B cell (primary cell): ENCODE measurements at places on chromosomes 12 and 14. TPM values are rescaled to one million over a fixed set of nuclear protein-coding genes. Genes with fewer than 3 reads are reported as not detected.

DNA sequence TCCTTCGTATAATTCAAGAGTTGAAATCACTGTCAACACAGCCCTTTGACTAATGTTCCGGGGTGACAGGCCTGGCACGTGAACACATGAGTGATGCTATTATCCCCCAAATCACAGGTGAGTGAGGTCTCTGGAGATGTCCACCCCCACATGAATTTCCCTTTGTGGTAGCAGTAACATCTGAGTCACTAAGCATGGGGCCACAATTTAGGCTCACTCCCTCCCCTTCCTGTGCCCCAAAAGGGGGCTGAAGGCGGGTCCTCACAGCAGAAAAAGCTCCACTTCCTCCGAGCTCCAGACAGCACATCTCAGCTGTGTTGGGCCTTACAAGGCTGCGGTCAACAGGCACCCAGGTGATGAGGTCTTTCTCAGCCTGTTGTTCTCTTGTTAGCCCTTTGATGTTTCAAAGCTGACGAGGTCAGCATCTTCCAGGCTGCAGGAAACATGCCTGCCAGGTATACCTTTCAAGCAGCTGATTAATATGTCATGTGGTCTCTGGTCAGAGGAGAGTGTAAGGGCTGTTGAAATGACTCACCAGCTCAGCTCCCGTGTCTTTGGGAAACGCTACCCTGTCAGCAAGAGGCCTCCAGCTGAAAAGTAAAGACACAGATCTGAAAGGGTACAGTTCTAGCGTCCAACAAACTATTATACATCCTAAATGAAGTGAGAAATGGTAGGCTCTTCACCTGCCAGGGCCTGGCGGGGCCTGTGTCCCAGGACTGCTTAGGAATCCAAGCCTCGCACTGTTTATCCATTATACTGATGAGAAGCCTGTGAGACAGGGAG is 107.3 kb downstream of the ZFP36L1 start:
- DNase-seq = peak; percentile 95

DNA sequence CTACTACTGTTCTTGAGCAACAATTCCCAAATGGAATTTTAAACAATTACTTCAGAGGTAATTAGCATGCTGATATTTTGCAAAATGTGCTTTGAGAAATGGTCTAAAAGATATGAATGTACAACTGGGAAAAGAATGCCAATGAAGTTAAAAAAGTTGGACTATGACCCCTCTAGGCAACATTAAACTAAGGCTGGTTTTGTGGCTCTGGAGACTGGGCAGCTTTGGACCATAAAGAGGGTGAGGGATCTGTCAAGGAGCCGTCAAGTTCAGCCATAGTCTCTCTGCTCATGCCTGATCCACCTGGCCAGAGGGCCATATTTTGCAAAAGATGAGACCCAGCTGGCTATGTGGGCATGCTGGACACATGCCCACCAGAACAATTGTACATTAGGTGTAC is 38.8 kb downstream of the CMAS start:
- no peak for DNase-seq

DNA sequence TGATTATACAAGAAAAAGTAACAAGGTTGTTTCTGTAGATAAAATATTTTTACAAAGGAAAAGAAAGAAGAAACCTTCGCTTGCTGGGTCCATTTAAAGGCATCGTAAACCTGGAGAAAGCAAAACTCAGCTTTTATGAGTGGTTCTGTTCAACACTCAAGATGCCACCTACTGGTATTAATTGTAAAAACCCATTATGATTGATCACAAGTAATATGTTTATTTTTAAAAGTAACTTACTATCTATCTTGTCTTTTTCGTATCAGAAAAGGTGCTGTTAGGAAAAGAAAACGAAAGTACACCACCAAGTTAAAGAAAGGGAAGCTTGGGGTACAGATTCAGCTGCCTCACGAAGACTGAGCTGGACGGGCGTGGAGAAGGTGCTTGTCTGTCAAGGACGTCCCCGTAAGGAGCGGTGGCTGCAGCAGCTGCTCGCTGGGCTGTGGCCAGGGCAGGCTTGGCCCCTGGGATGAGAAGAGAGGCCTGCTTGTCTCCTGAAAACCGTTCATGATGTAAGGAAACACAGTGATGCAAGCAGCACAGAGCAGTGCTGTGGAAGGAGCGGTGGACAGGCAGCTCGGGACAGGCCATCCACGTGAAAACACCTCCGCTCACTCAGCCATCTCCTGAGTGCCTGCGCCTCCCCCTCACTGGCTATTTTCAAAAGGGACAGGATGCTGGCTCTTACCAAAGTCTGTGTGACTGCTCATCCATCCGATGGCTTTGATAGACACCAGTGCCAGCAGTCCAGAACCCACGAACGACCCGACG is 25.0 kb downstream of the SLC15A4 start:
- DNase-seq = peak; percentile 62

DNA sequence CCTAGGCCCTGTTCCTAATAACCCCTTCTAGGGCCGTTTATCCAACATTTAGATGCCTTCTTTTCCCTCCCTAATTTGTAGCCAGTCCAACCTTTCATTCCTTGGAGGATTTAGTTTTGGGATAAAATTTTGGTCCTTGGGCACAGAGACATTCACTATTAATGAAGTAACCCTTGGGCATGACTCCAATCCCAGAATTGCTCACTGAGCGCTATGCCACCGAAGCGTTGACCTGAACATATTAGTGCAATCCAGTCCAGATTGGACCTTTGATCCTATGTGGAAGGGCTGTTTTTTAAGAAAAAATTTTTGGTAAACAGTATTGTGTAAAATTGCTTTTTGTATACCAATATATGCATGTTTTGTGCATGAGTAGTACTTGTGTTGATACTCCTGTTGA is 10.0 kb downstream of the DACT1 start:
- no peak for DNase-seq

DNA sequence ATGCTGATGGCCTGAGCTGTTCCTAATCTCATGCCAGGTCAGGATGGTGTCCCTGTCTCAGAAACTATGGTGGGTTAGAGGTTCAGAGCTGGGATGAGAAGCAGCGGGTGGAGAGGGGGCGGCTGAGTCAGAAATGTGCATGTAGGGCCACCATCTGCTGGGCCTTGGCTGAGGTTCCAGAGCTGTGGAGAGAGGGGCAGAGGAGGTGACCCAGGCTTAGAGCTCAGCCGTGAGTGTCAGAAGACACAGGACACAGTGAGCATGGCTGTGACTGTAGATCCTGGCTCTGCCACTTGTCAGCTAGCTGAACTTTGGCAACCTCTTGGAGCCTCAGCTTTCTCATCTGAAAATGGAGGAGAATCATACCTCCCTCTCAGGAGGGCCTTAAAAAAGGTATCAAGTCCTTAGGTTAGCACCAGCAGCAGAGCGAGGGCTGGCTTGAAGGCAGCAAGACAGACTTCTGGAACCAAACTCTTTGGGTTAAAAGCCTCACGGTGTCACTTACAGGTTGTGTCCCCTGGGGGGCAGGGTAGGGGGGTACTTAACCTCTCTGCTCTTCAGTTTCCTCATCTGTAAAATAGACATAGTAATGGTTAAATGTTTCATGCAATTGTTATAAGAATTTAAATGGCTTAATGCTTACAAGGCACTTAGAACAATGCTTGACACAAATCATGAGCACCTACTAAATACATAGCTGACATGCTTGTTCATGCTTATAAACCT is 34.8 kb downstream of the TMEM229B start:
- no peak for DNase-seq

DNA sequence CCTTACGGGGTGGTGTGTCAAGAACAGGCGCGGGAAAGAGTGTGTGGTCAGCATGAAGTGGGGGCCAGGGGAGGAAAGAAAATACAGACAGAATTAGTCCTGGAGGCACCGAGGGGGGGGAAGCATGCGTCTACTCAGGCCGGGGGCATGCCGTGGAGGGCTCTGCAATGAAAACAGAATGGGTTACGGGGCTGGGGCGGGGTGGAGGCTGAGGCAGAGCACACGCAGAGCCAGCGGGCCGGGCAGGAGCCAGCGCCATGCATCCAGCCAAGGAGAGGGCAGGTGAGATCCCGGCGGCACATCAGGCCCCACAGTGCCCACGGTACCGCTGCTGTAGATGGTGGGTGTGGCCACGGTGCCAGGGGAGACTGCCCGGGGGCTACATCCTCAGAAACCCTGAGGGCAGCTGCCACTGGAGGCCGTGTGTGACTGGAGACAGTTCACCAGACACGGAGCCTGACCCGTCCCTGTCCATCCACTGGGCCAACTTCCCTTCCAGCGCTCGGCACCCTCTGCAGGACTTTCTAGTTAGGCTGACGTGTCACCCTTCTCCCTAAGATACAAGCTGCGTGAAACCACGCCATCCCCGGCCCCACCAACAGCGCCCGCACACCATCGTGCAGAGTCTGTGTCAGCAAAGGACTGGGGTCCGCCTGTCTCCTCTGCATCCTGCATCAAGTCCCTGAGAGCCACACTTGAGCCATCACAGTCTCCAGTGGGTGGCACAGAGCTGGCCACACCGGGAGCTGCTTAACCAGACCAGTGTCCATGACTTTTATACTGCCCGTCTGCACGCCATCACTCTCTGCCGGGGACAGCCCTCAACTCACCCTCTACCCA is 87.4 kb downstream of the PIWIL1 start:
- no peak for DNase-seq

DNA sequence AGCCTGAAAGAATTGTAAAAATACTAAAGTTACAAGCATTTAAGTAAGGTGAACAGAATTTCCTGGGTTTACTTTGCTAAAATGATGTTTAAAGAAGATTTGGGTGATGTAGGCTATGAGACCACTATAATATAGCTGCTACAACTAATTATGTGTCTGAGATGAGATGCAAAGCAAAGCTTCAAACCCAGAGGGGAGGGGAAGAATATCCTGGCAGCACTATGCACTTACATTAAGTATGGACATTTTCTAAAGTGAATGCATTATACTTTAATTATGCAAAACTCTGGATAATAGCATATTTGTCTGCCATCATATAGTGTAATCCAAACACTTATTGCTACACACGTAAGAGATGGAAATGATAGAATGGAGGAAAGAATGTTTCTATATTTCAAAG is 1003.7 kb downstream of the GALC start:
- DNase-seq = no peak

DNA sequence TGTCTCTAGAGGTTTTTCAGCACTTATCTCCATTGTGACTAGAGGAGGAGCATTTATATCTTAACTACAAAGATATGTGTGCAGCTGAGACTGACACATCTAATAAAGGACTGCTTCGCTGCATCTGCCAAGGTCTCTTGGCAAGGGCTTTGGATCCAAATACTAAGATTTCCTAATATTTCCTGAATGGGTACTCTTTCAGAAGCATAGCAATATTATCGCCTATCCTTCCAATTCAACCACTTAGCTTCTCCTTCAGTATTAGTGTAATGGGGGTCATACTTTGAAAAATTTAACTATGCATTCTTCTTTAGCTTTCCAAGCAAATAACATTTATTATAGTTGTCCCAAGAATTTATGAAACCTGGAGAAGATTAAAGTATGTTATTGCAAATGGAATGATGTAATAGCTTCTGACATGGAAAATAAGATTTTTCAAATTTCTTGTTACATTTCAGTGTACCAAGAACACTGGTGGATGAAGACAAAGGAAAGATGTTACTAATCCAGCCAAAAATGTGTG is 243.0 kb upstream of the PDE3A start:
- DNase-seq = no peak

DNA sequence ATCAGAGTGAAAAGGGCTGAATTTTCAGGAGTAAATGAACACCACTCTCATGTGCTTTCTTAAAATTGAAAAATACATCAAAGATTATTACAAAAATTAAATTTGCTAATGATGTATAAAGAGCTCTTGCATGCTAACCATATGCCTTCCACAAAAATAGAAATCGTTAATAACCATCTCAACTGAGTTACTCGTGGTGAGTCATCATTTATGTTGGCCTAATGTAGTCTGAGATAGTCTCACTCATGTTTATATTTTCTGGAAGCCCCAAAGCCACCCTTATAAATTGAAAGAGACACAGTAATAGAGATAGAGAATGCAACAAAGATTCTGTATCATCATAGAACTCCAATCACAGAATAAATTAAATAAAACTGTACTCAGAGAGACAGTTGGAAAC is 131.2 kb downstream of the KCNH5 start:
- no peak for DNase-seq

DNA sequence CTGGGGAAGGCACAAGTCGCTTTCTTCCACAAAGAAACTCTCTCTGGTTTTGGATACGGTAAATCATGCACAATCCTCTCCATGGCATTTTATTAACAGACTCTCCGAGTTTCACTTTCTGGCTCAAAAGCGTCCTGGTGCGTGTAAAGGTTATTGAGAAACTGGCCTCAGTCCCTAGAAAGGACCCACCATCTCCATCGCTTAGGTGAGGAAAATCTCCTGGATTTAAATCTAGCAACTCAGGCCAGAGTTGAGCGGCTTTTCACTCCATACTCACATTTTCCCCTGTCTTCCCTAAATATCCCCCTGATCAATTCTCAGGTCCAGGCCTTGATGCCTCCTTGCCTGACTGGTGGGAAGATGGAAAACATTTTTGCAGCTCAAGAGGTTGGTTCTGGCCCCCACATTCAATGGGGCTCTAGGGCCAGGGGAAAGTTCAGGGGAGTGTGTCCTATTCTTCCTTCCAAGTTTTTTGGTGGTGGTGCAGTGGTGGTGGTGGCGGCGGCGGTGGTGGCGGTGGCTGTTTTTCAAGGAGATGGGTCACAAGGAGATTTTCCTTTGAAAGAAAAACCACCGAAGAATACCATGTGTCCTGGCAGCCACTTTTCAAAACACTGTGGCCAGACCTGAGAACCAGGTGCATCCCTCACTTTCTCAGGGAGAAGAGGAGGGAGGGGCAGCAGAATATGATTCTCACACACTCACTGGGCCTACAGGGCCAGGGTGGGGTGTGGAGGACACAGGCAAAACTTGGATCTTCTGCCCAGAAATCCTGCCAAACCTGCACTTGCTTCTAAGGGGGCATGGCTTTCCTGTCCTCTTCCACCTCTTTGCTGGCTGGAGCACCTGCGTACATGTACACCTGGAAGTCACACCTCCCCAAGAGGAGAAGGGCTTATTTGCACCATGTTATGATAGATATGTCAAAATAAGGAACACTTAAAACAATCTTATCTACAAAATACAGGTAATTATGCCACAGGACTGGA is 46.7 kb upstream of the PNMA1 start:
- no peak for DNase-seq

DNA sequence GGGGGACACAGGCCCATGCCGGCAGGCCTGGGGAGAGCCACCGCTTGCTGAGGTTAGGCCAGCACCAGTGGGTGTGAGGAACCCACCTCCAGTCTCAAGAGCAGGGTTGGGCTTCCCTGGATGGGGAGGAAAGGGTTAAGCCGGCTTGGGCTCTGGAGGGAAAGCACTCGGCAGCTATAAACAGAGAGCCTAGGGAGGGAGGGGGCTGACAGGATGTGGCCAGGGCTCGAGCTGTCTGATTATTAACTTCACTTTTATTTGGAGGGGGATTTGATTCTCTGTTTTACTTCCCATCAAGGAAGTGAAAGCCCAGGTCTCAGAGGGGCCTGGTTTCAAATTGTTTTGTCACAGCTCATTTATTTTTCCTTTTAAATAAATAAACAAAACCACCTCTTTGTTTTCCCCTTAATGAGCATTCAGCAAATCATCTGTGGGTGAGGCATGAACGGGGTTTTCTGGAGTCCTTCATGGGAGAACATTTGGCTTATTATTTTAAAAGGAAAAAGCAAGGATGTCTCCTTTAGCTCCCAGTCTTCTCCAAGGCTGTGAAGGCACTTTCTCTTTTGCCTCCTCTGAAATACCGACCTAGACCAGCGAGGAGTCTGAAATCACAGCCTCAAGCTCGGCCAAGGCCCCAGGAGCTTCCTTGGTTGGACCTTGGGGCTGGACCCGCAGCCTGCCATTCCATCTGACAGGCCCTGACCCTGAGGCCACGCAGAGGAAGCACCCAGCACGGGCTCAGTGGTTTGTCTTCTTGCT is 21.9 kb upstream of the ZFP36L1 start:
- peak; percentile 86 for DNase-seq

The C12orf43 gene
- total RNA-seq = 18.9 and 20.5 TPM in 2 replicates

The PDE6H gene
- not detected in 2 replicates for total RNA-seq

The KRT71 gene
- total RNA-seq = not detected in 2 replicates

The NKX2-1 gene
- not detected in 2 replicates for total RNA-seq

The ABCB9 gene
- 2.5 and 3.7 TPM in 2 replicates for total RNA-seq
